Left colon (tissue), 2 donors: ENCODE measurements at places on chromosomes 4 and X. TPM values are rescaled to one million over a fixed set of nuclear protein-coding genes. Genes with fewer than 3 reads are reported as not detected.
A peak's percentile ranks its signal among the peaks of the same experiment; 100 is the strongest.

The MCF2 gene
- total RNA-seq = not detected

GRCh38 chr4:115781528-115782146 lies 668.2 kb upstream of the NDST4 start:
- DNase-seq = no peak

DNA sequence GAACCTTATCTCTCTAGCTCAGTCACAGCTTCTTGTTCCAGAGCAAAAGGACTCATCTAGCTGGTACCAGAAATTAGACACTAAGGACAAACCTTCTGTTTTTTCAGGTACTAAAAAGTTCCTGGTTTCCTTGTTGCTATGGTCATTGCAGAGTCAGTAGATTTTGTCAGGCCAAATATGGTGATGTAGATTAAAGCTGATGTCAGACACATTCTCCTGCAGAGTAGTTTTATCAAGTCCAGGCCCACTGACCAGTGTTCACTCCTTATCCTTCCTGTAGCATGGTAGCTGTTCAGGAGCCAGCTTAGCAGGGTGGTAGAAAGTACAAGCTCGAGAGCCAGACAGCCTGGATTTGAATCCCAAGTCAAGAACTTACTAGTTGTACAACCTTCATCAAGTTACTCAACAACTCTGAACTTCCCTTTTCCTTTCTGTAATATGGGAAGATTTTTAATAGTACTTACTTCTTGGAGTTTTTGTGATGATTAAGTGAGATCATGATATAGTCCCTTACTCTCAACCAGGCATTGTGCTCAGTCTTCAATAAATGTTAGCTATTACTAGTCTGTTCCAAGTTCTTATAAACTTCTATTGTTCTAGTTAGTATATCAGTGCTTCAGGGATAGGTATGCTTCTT lies 17.9 kb downstream of the OCRL start:
- DNase-seq = no peak

The XAGE2 gene
- total RNA-seq = not detected

The CXCL3 gene
- total RNA-seq = 20.8 TPM

DNA sequence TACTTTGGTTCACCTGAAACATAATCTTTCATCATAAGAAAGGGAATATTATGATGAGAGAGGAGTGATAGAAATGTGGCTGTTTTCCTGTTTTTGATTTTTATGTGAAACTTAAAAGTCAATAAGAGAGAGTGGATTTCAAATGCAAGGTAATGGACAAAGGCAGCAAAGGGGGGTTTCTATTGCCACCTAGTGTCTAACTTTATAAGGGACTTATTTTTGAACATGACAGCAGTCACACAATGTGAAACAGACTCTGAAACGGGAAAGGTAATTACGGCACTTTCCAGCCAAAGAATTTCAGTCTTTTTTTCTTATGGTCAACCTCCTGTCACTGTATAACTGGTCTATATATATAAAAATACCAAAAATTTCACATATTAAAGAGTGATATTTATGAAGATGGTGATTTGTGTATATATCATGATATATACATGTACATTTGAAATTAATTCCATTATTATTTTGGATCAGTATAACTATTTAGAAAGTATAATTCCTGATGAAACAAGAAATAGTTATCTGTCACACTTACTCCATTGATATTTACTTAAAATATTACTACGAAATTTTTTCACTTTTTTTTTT lies 127.1 kb downstream of the FBXO8 start:
- no peak for DNase-seq

DNA sequence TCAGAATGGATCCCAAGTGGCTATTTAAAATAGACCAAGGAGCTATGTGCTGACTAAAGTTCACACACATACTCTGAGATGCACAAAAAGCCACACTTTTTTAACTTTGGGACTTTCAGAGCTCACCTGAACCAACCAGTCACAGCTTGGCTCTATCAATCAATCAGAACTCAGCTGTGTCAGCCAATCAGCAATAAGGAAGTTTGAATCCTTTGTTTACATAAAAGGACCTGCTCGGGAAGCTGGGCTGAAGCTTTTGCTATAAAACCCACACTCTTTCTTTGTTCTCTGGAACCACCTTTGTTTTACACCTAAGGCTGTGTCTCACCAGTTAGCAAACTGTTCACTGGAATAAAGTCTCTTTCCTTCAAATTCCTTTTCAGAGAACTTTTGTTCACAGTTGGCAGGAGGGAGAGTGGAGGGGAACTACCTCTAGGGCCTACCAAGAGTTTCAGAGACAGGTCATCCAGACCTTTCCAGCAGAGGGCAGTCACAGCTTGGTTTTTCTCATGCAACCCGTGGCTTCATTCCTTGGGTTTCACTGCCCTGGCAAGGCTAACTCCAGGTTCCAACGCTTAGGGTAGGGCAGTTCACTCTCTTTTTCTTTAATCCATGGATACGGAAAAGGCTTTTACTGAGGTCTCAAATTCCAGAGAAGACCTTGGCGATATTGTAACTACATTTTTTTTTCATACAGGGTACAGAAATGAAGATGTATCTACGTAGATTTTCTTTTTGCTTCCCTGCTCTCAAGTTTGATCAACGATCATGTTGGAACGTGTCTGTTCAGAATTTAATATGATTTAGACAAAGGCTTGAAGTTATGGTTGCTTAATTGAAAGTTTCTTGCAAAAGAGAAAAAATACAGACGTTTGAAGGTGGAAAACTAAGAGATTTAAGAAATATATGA lies 80.7 kb downstream of the GPRIN3 start:
- peak; percentile 86 for DNase-seq

The CCNQ gene
- total RNA-seq = 20.4 TPM

The PAGE4 gene
- total RNA-seq = not detected

DNA sequence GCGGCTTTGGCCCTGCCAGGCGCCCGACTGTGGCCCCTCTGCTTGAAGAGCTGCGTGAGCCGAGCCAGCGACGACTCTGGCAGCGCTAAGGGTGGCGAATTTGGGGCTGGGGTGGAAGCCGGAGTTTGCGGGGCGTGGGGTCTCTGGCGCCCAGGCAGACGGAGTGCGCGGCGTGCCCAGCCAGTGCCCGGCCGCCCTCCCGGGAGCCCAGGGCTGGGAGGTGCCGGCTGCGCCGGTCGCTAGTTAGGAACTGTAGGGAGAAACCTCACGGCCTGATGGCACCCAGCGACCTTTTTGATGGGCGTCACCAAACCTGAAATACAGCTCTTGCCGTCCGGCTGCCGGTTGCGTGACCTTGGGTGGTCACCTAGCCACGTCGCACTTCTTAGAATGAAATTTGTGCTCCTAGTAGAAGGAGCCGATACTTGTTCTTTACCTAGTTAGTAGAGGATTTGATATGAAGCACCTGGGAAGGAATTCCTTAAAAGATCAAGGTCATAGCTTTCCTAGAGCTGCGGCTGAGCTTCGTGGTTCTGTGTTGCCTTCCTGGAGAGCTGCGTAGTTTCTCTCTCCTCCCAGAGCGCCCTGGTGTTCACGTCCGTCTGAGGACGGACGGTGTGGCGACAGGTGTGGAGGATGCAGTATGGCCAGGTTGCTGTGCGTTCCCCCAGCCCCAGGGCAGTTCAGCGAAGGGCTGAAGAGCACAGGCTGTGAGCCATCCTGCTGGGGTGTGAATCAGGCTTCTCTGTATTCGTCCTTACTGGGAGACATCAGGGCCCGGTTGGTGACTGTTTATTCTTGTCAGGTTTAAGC lies 680 bp downstream of the MAEA start:
- peak; percentile 67 for DNase-seq

- DNase-seq = no peak
Measured at GRCh38 chr4:184452740-184453139, 21.6 kb downstream of the IRF2 start.

The COL4A5 gene
- 5.6 TPM for total RNA-seq

DNA sequence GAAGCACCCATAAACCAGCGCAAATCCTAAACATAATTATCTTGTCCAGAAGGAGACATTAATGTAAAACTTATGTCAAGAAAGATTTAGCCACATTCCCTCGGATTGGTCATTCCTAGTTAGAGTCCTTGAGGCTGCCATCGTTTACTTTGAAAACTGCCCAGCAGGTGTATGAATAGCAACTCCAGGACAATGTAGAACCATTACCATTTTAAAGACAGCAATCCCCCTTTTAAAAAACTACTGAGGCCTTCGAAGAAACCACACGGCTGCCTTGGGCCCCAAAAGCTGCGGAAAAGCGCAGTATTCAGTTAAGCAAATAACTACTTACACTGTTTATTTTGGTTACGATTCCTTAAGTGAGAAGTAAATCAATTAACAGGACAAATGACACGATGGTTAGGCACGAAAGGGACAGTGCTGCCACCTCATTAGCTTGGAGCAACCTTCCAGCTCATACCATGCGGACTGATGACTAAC lies 822 bp upstream of the SGMS2 start:
- DNase-seq = no peak

DNA sequence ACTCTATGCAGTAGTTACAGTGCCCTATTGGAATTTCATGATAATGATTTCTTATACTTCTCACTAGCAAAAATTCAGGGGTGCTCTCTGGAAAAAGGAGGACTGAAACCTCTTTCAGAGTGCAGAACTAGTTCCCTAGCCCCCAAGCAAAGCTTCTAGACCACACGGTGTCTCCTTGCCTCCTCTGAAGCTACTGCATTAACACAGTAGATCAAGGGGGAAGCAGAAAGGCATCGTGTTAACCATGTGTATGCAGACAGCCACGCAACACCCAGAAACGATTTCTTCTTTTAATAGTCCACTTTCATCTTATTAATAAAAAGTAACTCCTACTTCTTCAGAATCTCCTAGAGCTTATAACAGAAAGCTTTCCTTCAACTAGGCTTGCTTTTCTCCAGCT lies 44.7 kb downstream of the MAML3 start:
- no peak for DNase-seq

GRCh38 chr4:21697583-21697982 lies 251.0 kb downstream of the KCNIP4 start:
- DNase-seq = no peak

DNA sequence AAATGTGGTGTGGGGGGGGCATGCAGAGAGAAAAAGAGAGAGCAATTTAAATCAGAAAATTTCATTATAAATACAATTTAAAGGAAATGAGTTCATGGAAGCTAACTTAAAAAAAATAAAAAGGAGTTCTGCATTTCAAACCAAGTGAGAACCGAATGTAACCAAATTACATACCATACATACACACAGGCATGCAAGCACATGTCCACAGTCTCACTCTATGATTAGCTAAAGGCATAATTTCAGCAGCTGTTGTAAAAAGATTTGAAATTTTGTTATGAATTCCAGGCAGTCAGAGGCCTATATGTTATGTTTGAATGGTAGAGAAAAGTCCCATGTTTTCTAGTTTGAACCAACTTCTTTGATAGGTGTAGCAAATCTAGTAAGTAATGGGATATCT lies 611.6 kb upstream of the ADGRL3 start:
- DNase-seq = no peak

GRCh38 chr4:116469582-116469981 lies 615.8 kb downstream of the TRAM1L1 start:
- no peak for DNase-seq

- DNase-seq = no peak
Measured at GRCh38 chr4:152510349-152511147, 25.3 kb downstream of the FBXW7 start.

The CRMP1 gene
- 0.37 TPM for total RNA-seq
